Posterior cingulate gyrus (tissue), 11 donors: ENCODE measurements at places on chromosomes 3 and 15.

- no peak for DNase-seq
Observed at GRCh38 chr3:123679712-123680386, 95.0 kb upstream of the HACD2 start.

GRCh38 chr3:191051037-191051436 is 148.0 kb upstream of the OSTN start:
- DNase-seq, result no peak

DNA sequence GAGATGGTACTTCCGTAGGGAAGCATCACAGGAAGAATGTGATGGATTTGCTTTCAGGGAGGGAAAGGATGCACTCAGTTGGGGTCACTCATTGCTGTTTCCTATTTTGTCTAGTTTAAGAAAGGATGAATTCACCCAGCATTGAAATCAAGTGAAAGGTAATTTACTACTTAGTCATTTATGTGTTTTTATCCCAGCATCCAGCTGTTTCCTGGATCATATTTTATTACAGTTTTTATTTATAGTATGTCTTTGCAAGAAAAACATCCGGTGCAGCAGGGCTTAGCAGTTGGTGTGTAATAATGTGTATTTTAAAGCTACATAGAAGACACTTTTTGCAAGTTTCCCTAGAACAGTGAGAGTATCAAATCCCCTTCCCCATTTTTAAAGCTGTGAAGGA is 37.4 kb upstream of the GOLGA8B start:
- no peak for DNase-seq

GRCh38 chr3:174951498-174952005 is 92.4 kb downstream of the NAALADL2 start:
- DNase-seq, result no peak

DNA sequence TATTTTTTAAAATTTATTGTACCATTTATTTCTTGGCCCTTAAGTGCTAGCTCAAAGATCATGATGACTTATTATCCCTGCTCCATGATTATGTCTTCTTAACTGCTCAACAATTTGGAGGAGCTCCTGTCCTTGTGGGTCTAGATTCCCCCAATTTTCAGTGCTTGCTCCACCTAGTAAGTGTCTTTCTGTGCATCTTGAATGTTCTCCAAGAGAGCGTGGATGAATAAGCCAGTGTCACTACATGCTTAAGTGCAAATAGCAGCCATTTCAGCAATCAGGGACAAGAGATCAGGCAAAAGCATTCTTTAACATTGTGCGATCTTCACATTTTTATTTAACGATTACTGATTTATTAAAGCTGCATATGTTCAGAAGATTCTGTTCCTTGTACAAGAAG is 99.4 kb downstream of the ALCAM start:
- no peak for DNase-seq

DNA sequence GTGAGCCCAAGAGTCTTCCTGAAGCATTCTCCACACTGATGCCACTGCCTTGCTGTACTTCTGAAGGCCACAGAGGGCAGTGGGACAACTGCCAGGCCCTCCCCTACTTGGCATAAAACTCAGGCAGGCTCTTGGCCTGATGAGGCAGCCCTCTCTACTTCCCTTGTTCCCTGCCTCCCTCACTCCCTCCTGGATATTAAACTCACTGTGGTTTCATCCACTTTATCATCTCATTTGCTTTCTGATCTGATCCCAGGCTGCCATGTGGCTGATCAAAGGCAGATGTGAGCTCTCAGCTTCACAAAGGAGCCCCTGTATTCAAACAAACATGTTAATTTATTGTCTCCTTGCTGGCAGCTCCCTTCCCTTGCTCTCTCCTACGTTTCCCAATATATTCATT is 533.5 kb downstream of the IGSF11 start:
- DNase-seq, result no peak
